T-helper 17 cell (primary cell): ENCODE measurements at places on chromosomes 16 and 17.

- DNase-seq = no peak
Observed at GRCh38 chr17:35557353-35557752, 3.3 kb downstream of the SLFN14 start.

- no peak for DNase-seq
Observed at GRCh38 chr16:380762-381011, 1.1 kb downstream of the PGAP6 start.

DNA sequence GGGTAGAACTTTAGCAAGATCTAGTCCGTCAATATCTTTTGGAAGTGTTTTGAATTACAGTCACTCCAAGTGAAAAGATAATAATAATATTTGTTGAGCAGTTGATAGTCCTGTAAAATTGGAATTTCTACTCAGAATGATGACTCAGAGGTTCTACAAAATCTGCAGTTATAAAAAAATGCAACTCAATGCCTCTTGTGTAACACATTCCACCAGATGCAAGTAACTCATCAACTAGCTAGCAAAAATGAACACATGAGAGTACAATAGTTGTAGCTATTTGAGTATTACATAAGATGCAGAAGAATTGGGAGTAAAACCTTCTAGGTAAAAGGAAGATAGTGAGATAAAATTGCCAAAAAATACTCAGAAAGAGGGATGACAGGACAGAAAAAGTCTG, 177.2 kb downstream of the CDH8 start:
- no peak for DNase-seq

DNA sequence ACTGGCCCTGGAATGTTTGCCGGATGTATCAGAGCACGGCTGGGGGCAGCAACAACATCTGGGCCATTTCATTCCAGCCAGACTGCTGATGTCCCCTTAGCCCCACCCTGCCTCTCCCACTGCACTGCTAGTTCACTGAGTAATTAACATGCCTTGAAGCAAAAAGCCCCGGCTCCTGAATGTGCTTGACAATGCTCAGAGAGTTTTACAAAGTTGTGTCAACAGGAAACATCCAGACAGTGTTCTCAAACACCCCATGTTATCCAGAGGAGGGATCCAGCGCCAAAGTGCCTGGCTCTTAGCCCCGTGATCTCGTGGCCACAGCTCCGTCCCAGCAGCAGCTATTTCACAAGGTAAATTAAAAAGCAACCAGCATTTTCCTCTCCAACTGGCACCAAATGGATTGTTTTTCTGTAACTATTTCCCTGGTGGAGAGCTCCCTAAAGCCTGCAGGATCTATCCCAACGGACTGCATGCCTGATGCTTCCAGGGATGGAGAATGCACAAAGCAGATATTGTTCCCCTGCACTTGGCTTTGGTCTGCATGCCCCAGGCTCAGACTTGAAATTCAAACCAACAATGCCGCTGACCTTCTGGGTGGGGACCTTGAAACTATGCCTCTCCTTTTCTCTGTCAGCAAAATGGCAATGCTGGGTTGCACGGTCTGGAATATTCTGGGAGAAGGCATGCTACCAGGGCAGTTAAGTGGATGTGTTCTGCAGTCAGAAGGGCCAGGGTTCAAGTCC, 115.6 kb upstream of the CDH5 start:
- no peak for DNase-seq

DNA sequence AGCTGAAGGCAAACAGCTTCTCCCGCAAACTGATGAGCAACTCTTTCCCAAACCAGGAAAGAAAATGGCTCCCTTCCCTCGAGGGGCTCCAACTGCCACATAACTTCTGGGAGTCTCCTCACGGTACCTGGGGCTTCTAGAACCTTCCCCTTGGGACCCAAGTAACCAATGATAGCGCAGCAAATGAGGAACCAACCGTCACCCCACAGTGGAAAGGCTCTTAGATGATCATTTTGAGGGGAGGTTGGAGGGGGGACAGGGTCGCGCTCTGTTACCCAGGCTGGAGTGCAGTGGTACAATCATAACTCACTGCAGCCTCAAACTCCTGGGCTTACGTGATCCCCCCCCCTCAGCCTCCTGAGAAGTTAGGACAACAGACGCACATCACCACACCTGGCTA, at the start of gene DNAH17:
TSS of gene DNAH17 (minus strand) at position 101 of the 400 bp plus-strand sequence. CDS start 2,339 bp downstream, outside the sequence.
- no peak for DNase-seq

- DNase-seq = no peak
Observed at GRCh38 chr17:50426814-50427787, 1.1 kb downstream of the ACSF2 start.

- no peak for DNase-seq
Observed at GRCh38 chr17:2140683-2141082, 85.8 kb downstream of the HIC1 start.

DNA sequence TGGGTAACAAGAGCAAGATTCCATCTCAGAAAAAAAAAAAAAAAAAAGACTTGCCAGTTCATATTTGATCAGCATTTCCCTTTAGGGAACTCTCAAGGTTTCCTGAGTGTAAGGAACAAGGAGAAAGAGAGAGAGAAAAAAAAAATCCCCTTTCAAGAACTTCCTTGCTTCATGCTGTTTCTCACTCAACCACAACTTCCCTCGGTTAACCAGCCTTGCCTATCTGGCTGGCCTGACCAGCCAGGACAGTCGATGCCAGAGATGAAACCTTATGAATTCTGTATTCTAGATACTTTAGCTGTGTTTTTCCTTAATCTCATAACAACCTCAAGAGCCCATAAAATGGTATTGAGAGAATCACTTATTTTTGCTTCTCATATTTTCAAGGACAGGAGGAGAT, 2.6 kb upstream of the N4BP1 start:
- no peak for DNase-seq

DNA sequence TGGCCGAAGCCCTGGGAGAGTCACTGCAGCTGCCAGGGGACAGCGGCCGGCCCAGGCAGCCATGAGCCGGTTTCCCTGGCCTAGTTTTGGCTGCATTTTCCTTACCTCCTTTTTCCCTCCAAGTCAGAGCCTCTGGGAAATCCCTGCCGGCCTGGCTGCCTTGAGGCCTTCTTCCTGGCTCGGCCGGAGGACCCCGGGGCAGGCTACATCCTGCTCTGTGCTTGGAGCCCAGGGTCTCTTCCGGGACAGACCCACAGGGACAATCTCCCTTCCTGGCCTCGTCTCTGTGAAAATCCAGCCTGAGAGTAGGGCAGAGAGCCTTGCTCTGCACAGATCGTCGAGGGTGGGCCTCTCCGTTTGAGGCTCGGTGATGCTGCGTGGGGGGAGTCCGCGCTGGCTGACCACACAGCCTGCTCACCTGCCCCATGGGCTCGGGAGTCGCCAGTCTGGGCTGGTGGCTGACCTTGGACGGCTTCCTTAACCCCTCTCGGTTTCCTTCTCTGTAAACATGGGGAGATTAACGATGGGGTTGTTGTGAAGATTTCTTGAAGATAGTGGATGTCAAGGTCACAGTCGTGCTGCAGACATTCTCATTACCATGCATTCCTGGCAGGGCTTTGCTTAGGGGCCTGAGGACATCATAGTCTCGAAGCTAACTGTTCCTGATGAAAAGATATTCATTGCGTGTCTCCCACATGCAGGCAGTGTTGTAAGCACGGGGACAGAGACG, 34.8 kb upstream of the CIBAR2 start:
- DNase-seq = no peak

GRCh38 chr16:23061669-23062068, 87.6 kb downstream of the USP31 start:
- no peak for DNase-seq

- no peak for DNase-seq
Observed at GRCh38 chr16:15530085-15530484, 95.7 kb downstream of the BMERB1 start.

DNA sequence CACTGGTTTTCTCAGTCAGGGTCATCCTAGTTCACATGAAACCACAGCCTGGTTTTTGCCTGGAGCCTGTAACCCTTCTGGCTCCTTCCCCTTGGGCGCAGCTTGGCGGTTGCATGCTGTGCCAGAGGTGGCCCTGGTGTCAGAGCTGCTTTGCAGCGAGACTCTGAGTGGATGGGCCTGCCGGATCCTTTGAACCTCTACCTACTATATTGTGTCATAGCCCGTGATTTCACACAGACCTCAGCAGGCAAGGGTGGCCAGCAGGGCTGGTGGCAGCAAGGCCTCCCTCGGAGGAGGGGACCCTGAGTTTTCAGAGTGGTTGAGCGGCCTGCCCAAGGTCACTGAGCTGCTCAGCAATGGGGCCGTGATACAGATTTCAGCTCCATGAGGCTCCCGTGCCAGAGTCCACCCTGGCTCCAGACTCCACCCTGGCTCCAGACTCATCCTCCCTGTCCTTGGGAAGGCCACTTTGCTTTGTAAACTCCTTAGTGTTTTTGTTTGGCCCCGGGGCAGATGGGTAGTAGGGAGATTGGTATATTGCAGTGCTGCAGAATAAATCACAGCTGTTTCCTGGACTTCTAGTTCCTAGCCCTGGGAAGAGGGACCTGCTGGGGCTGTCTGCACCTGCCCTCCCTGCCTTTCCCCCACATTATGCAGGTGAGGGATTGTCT, 9.7 kb downstream of the MPRIP start:
- DNase-seq = no peak

DNA sequence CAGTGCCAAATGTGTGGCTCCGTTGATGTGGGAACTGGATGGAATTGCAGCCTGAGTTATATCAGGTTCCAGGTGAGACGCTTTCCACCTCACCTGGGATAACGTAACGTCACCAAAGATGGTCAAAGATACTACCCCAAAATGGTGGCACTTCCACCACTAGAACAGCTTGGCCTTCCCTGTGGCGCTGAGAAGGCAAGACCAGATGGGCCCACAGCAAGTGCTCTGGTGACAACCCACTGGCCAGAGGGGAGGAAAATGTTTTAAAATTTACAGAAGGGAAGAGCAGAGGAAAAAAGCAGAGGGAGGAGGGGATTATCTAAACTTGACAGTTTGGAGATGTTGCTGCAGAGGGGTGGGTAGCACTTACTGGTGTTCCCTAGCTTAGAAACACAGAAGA, 7.5 kb upstream of the ITGA2B start:
- no peak for DNase-seq
